Left kidney (tissue), 8 donors: ENCODE measurements at places on chromosomes 6 and 20. TPM values are rescaled to one million over a fixed set of nuclear protein-coding genes. Genes with fewer than 3 reads are reported as not detected.

ORC3 gene
- 47.5 TPM for polyA plus RNA-seq

PRKN gene
- polyA plus RNA-seq, result 7.7 TPM

LAMP5 gene
- polyA plus RNA-seq, result 7.8 TPM

GJA10 gene
- not detected for polyA plus RNA-seq

- no peak for DNase-seq
Observed at GRCh38 chr6:167968091-167968490, 29.4 kb upstream of the KIF25 start.

DNA sequence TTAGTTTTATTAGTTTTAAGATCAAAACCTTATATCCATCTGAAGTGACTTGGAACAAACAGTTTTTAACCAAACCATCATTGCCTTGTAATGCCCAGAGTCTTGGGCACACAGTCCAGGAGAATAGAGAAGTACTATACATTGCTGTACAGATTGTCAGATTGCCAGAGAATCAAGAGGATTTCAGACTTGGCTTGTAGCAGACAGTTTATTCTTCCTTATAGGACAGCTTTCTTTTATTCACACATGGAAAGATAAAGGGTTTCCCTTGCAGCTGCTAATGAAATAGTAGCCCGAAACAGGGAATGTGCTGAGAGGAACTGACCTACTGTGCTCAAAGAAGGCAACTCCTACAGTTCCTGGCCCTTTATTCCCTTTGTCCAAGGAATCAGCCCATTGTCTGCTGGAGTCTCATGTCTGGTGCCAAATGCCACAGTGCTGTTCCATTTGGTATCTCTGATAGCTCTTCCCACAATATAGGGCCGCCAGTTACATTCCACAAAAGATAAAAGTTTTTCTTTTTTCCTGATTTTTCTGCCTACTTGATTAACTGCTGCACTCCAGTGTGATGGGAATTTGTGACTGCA lies 30.6 kb downstream of the DCBLD1 start:
- no peak for DNase-seq

DNA sequence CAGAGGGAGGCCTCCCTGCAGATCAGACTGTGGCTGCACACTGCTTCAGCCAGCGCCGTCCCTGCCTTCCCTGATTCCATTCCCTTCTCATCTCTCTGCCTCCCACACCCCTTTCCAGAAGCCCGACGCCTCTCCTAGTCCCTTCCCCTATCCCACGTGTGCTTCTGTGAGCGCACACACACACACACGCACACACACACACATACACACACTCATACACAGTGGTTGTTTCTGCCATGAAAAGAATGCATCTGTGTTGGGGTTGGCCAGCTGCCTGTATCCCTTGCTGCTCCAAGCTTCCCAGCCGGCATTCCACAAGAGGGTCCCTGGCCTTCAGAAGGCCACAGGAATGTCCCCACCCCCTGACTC lies 51.7 kb downstream of the MOCS1 start:
- DNase-seq, result peak; percentile 79

- DNase-seq, result no peak
Observed at GRCh38 chr6:17211101-17211500, 70.1 kb upstream of the RBM24 start.
